ENCODE measurements at places on chromosomes 3 and 15. TPM values are rescaled to one million over a fixed set of nuclear protein-coding genes. Genes with fewer than 3 reads are reported as not detected.

Gene TGM4
- total RNA-seq, result not detected

Gene NAALADL2
- total RNA-seq, result 20.8 TPM

Gene TRIM42
- total RNA-seq, result not detected

Gene TTLL13
- total RNA-seq, result 0.63 TPM

Gene CTXN2
- not detected for total RNA-seq

Gene PLSCR2
- total RNA-seq, result 0.82 TPM

Gene RHCG
- total RNA-seq, result 0.98 TPM

Gene CACNA1D
- 22.2 TPM for total RNA-seq

Gene ARIH1
- total RNA-seq, result 205 TPM

Gene FBXO40
- 0.10 TPM for total RNA-seq

Gene EPHB1
- 0.64 TPM for total RNA-seq

Gene ANKUB1
- total RNA-seq, result not detected

Gene NSMCE3
- 8.5 TPM for total RNA-seq

DNA sequence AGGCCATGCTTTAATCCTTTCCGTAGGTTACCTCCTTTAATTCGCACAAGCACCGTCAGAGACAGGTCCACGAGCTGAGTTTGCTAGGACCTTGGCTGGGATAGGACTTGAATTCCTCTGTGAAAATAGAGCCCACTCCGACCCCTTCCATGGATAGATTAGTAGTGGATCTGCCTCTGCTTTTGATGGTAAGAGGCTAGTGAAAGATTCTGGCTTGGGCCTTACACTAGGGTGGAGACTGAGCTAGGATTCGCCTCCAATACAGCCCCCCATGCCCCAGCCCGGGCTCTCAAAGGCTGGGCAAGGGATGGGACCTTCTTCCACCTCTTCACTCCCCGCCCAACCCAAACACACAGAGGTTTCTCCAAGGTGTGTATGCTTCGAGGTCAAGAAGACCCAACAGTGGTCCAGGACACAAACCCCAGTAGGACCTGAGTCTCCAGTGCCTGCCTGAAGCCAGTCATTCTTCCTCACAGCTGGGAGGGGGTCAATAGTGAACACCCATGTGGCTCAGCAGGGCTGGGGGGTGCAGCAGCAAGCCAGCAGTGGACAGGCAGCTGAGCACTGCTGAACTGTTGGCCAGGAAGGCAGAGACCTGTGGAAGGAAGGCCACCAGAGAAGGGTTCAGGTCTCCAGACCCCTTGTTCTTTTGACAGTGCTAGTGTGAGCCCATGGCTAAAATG, 75.7 kb downstream of the SPSB4 start:
- no peak for DNase-seq

DNA sequence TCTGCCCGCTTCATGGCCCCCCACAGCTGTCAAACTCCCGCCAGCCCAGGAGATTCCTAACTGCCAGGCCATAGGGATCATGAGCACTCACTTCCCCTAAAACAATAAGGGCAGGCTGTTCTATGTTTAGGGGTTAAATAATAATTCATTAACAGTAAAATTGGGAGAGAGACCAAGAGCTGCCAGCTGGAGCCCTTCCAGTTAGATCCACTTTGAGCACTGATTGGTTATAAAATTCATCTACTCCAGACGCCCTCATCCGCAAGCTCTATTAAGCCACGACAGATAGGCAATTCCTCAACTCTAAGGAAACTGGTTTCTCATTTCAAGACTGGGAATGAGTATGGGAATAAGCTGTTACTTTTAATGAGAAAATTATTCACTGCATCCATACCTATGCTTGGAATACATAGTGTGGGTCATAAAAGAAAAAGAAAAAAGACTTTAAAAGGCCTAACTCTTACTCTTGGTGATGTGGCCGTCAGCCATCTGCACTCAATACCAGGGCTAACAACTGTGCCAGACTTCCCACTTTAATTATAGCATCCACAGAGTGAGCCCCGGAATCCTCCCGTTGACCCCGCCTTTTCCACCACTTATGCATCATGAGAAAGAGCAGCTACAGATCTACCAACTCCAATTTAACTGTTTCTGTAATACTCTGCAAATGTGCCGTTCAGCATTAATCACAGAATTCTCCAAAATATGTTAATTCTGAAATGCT, 44.5 kb downstream of the IL17RD start:
- no peak for DNase-seq

DNA sequence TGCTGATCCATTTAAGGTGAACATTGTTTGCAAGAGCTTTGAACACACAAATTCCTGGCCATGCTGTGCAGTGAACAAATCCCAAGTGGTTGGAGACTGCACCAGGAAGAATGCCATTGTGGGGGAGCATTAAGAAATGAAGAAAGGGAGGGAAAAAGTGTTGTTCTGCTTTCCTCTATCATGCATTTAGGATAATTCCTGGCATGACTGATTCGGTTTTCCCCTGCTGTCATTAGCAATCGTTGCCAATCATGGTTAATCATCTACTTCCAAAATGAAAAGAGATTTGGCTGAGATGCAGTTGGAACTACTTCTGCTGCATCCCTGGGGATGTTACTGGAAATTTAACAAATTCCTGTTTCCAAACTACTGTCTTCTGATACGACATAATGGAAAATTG, 73.7 kb upstream of the ZPLD1 start:
- DNase-seq, result no peak

DNA sequence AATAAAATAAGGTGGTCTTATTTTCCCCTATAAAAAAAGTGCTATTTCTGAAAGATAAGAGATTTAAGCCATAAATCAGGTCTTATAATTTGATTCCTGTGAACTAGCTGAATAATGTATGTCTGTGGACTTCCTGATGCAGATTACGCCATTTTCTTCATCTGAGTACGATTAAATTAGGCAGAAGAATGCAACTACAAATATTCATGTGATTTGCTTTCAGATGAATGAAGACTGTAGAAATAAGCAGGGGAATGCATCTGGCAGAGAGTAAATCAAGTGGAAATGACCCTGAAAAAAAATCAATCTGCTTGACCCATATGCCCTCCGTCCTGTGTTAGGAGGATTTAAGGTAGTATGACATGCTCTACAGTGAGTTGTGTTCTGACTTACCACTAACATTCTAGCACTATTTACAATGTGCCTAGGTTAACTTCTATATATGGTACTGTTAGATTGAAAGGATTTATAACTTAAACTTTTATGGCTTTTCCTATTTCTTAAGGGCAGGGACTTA, 14.7 kb downstream of the BNIP2 start:
- no peak for DNase-seq

- DNase-seq, result no peak
These were observed 422.3 kb upstream of the ROBO1 start for GRCh38 chr3:80190051-80190450.

GRCh38 chr3:32568953-32569352, 1.7 kb downstream of the DYNC1LI1 start:
- no peak for DNase-seq

GRCh38 chr15:57079446-57079845, 161.0 kb downstream of the TCF12 start:
- DNase-seq, result no peak

DNA sequence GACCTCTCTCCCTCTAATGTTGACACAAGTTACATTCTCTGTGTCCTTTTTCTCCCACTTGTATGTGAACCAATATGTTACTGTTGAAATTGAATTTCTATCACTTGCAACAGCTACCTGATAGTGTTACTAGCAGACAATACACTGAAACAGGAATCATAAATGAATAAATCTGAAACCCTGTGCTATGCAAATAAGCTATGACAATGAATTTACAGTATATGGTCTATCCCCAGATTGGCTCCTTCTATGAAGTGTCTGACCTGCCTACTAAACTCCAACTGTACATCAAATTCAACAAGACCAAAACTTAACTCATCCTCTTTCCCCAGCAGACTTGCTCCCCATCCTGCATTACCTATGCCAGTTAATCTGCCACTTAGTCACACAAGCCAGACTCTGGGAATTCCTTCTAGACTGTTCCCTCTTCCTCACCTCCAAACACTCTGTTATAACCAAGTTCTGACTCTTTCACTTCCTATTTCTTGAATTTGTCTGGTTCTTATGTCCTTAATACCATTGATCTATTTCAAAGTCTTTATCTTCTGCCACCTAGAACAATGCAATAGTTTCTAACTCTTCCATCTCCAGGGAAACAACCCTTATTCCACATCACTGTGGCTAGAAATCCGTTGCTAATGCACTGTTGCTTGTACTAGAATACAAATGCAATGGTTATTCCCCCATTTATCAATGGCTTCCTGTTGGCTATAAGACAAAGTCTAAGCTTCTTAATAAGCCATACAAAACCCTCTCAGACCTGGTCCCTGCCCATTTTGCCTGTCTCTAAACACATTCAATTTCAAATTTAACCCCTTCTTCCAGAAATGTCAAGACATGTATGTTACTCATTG, 13.4 kb upstream of the ZNF639 start:
- no peak for DNase-seq

GRCh38 chr3:179268400-179269051, 17.6 kb upstream of the KCNMB3 start:
- DNase-seq, result no peak

- DNase-seq, result no peak
These were observed 86.7 kb downstream of the VGLL4 start for GRCh38 chr3:11556851-11557644.

DNA sequence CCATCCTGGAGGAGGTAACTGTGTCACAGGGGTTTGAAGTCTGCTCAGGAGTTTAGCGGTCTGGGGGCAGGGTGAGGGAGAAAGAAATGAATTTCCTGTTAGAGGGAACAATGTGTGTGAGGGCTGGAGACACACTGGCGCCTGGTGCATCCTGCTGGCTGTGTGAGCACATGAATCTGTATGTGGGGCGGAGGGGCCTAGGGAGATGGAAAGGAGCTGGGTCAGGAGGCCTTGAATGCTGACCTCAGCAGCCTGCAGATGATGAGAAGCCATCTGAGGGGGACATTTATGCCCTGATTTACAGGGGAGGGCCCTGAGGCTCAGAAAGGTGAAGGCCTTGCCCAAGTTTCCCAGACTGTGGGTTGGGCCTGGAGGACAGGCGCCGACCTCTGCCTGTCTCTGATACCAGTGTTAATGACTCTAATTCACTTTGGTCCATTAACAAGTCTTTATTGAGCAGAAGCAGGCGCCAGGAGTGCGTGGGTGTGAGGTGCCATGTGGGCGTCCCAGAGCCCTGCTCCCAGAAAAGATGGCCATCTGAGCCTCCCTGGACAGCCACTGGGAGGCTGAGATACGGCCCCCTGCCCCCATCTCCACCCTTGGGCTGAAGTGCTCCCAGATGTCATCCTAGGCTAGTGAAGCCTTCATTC, 34.8 kb downstream of the LINGO1 start:
- DNase-seq, result no peak

DNA sequence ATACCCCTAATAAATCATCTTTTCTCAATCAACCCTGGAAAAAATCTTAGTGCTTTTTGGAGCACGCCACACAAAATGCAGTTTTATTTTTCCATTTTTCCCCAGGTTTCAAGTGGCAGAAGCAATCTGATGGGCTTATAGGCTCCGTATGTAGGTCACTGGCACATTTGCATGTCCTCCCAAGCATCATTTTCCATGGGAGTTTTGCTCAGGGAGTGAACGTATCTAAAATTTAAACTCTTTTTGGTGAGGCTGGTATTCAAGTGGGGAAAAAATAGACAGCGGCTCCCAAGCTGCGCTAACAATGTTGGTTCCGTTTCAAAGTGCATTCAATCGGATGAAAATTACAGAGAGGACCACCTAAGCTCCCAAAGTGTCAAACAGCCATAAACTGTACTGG, 233.4 kb downstream of the MEX3B start:
- no peak for DNase-seq

DNA sequence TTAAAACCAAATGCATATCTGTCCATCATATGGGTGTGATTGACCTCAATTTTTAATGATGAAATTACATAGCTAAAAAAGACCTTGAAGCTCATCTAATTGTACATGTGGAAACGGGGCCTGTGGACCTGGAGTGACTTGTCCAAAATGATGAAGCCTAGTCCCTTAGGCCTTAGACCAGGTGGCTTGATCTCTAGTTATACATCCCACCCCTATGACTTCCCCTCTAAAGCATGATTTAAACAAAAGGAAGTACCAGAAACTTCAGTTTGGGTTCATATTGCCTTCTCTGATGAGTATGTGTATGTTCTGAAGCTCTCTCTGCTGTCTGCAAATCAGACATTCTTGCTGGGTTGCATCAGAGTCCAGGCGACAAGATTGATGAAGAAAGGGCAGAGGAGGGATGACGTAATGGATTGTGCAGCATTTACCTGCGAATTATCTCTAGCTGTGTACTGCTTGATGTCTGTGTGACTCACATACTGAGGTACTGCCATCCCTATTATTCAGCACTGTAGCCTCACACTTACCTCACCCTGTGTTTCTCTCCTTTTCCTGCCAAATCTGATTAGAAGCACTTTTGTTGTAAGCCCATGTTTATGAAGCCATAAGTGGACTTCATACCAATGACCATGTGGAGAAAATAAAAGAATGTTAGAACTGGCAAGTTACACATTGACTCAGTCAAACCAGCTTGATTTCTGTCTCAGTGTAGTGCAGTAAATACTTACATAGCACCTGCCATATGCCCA, 111.5 kb downstream of the FILIP1L start:
- DNase-seq, result peak; percentile 47

DNA sequence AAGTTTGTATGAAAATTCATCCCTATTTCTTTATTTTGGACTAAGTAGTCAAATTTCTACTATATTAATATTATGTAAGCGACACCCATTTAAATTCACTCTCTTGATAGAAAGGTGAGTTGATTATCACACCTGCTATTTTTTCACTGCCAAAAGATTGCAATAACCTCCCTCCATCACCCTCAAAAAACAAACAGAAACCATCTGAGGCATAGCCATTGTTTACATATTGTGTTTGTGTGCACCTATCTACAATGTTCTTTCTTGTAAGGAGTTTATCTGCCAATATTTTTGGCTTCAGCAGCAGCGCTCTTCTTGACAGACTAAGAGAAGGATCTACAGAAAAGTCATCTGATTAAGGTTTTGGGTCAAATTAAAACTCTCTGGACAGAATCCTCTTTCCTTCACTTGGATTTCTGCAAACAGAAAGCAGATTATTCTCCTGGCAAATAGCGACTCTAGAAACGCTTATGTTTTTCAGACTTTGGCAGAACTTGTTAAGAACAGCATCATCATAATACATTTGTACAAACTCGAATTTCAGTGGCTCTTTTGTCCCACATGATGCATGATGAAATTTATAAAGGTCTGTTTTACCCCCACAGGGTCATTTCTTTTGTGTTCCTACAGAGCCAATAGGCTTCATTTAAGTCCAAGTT, 48.6 kb downstream of the KCNMB2 start:
- DNase-seq, result no peak

- no peak for DNase-seq
These were observed 127.4 kb upstream of the ZPLD1 start for GRCh38 chr3:102307442-102307841.

- DNase-seq, result no peak
These were observed 305.4 kb upstream of the ROPN1 start for GRCh38 chr3:124297062-124297980.

- no peak for DNase-seq
These were observed 213.9 kb upstream of the SLC2A2 start for GRCh38 chr3:171240504-171240835.

DNA sequence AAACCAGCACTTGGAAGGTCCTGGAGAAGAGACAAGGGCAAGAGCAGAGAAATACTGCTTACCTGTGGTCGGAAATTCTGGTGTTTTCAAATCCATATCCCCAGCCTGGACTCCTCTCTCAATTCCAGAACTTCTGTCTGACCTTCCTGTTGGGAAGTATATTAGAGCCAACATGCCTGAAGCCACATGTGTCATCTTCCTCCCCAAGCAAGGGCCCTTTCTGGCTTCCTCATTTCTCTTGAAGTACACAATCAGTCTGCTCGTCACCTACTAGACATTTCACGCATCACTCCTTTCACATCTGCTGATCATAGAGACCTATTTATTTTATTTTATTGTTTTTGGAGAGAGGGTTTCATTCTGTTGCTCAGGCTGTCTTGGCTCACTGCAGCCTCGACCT, 8.4 kb downstream of the PARP14 start:
- DNase-seq, result no peak

- no peak for DNase-seq
These were observed 80.8 kb downstream of the ISG20 start for GRCh38 chr15:88719654-88720053.
